ENCODE measurements at places on chromosomes 6 and 20.

DNA sequence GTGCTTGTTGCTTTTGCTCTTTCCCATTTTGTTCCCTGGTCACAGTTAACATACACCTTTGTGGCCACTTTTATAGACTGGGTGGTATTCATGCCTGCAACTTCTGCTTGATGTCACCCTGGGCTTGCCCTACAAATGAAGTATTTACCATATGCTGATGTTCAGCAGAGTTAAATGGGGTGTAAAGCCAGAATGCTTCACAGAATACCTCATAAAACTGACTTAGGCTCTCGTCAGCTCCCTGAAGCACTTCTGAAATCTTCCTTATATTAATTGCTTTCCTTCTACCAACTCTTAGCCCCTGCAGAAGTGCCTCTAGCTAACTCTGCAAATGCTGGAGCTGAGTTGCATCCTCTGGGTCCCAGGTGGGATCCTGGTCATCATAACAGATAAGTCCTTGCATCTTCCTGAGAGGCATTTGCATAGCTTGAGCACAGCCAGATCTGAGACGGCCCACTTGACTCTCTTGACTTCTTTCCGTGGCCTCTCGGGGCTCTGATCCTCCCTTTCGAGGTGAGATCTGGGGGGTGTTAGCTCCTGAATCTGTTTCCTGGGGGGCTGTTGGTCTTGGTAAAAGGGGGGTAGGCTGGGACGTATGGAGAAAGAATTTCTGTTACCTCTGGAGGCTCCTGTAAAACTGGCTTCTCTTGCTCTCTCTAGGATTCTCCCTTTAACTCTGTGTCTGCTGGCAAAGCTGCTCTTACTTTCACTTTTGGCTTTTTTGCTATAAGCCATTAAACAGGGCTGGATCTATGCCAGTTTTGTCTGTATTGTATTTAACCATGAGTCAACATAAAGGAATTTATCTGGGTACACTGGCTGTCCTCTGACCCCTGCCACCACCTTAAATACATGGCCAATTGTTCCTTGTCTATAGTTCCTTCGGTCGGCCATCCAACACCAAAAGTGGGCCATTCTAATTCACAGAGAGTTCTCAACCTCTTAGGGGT, 223.0 kb upstream of the SYNCRIP start:
- DNase-seq, result peak; percentile 12

DNA sequence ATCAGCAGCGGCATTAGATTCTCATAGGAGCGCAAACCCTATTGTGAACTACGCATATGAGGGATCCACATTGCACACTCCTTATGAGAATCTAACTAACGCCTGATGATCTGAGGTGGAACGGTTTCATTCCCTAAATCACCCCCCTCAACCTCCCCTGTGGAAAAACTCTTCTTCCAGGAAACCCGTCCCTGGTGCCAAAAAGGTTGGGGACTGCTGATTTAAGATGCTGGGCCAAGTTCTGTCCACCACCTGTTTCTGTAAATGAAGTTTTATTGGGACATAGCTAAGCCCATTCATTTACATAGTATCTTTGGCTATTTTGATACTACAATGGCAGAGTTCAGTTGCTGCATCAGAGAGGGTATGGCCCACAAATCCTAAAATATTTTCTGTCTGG, 268.2 kb upstream of the PRDM1 start:
- DNase-seq, result no peak

DNA sequence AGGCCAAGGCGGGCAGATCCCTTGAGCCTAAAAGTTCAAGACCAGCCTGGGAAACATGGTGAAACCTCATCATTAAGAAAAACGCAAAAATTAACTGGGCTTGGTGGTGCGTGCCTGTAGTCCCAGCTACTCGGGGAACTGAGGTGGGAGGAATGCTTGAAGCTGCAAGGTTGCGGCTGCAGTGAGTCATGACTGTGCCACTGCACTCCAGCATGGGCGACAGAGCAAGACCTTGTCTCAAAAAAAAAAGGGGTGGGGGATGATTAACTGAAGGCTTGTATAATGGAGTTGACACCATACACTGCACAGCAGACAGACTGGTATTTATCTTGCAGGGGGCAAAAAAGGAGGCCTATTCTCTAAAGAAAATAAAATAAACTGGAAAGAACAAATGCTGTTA, 27.7 kb downstream of the SRPK1 start:
- DNase-seq, result no peak

DNA sequence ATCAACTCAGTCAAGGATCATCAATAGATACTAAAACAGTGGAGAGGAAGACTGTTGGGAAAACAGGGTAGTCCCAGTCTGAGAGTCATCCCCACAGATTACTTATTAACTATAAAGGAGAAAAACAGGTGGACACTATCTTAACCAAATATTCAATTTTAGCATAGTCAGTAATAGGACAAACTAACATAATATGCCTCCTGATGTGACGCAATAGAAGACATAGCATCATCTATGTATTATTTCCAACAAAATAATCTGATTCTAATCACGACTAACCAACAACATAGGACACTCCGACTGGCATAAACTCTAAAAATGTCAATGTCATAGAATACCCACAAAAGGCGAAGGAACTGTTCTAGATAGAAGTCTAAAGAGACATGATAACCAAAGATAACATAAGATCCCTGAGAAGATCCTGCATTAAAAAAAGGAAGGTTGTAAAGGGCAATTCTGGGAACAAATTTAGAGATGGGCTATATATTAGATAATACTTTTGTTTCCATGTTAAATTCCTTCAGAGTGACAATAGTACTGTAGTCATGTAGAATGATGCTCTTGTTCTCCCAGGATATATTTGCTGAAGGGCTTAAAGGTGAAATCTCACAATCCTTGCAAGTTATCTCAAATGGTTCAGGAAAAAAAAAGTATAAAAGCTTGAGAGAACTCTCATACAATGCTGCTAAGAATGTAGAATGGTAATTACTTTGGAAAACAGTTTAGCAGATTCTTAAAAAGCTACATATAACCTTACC, 28.9 kb downstream of the ILRUN start:
- DNase-seq, result no peak

GRCh38 chr6:129364767-129365166, 345.2 kb downstream of the ARHGAP18 start:
- DNase-seq, result no peak

- DNase-seq, result no peak
Measured at GRCh38 chr6:167590193-167590592, 236.5 kb upstream of the AFDN start.

GRCh38 chr6:153309651-153310050, 178.6 kb upstream of the RGS17 start:
- no peak for DNase-seq

GRCh38 chr20:51926670-51927305, 124.5 kb upstream of the SALL4 start:
- DNase-seq, result no peak

DNA sequence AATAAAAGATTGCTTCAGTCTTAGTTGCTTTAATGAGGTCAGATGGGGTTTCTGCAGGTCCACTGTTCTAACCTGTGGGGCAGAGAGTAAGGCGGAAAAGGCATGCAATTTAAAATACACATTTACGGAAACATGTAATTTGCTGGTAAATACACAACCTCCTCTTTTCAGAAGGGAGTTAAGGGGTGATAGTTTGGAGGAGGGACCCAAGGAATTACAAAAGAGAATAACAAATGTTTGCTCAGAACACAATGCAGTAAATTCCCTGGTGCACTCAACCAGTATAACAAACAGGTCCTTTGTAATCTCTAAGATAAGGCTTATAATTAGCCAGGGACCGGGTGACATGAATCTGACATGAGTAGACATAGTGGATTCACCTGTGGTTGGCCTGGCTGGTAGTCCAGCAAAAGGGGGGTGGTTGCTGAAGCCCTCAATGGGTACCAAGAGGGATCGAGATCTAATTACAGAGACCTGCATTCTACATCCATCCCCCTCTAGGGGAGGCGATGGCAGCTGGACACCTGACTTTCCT, 295.1 kb downstream of the PHACTR1 start:
- no peak for DNase-seq

DNA sequence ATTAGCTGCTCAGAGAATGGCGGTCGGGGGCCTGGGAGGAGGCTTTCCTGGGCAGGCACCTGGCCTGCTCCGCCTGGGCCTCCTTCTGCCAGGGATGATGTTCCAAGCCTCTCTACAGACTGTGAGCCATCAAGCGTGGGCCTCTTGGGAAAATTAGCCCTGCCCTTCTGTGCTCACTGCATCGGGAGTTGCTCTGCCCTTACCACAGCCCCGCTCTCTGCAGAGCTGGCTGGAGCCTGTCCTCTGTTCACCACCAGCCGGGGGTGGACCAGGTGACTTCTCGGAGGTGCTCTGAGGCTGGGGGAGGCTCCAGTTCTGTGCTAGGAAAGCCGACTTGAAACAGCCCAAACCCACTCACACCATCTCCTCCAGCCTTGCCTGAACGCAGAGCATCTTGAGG, 24.2 kb downstream of the MDGA1 start:
- no peak for DNase-seq

- DNase-seq, result peak; percentile 60
Measured at GRCh38 chr6:13814176-13814937, at the start of gene MCUR1. TSS of gene MCUR1 (minus strand) at chr6:13814557. CDS start at chr6:13814429, 128 bp downstream.

- no peak for DNase-seq
Measured at GRCh38 chr6:41826343-41827022, 39.0 kb downstream of the TOMM6 start.

DNA sequence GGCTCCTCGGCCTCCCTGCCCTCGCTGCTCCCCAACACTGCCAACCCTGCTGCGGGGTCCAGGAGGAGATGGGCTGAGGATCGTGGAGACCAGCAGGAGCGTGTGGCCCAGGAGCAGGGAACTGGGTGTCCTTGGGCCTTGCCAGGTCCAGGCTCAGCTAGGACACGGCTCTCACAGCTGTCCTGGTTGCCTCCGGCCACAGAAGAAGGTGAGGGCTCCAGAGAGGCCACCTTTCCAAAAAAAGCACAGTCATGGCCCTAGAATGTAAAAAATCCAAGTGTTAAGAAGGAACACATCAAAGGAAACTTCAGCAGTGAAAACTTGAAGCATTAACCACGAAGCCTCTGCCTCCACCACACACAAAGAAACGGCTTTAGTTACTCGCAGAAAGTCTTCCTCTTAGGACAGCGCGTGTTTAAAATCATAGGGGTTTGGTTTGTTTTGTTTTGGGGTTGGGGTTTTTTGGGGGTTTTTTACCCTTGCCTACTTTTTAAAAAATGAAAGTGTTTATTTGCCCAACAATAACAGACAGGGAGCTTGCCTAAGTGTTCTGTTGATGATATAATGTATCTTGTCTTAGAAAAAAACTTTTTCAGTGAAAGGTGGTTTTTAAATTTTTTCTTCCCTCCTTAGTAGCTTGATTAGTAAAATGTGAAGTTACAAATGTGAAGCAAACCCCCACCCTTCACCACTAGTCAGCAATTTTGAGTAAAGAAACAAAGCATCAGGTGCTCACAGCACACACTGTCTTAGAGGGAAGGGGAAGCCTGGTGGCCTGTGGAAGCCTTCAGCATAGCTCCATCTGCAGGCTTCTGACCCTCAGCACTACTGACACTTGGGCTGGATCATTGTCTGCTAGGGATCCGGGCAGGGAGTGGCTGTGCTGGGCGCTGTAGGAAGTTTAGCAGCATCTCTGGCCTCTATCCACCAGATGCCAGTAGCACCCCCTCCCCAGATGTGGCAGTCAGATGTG, 60.0 kb downstream of the PTPN1 start:
- DNase-seq, result peak; percentile 54

DNA sequence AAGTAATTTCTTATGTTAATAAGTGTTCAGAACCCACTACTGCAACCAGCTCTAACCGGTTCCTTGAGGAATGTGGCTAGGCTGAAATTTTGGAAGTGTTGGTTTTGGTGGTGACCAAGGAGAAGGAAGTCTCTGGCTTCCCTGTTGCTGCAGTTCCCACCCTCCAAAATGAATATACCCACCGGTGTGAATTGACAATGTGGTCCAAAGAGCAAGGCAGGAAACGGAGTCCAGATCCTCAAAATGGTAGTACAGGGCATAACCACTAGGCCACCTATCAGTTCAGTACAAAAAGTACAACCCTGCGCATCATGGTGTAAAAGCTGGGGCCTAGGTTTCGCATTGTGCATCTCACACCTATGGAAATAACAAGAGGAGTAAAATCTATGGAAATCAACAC, 2.8 kb downstream of the ADNP start:
- no peak for DNase-seq
